ENCODE measurements at places on chromosomes 1 and 21.
A peak's percentile ranks its signal among the peaks of the same experiment; 100 is the strongest.

DNA sequence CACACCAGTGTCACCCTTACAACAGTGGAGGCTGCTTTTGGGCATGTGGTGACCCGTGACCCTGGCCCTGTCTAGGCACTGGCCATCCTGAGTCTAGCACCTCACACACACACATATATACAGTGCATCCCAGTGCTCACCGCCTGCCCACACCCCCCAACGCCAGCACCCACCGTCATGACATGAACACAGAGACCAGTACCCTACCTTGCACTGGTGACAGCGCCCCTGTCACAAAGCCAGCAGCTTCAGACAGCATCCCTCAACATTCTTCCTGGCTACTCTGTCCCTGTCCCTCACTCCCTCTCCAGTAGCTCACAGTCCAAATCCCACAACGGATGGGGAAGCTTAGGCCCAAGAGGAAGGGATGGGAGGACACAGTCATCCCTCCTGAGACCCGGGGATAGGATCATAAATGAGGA is 27.1 kb downstream of the AHDC1 start:
- no peak for DNase-seq

- peak; percentile 83 for DNase-seq
These were observed 10.0 kb upstream of the FAAP20 start for GRCh38 chr1:2204415-2205190.

- peak; percentile 28 for DNase-seq
These were observed 9.2 kb downstream of the SFT2D2 start for GRCh38 chr1:168234846-168235547.

DNA sequence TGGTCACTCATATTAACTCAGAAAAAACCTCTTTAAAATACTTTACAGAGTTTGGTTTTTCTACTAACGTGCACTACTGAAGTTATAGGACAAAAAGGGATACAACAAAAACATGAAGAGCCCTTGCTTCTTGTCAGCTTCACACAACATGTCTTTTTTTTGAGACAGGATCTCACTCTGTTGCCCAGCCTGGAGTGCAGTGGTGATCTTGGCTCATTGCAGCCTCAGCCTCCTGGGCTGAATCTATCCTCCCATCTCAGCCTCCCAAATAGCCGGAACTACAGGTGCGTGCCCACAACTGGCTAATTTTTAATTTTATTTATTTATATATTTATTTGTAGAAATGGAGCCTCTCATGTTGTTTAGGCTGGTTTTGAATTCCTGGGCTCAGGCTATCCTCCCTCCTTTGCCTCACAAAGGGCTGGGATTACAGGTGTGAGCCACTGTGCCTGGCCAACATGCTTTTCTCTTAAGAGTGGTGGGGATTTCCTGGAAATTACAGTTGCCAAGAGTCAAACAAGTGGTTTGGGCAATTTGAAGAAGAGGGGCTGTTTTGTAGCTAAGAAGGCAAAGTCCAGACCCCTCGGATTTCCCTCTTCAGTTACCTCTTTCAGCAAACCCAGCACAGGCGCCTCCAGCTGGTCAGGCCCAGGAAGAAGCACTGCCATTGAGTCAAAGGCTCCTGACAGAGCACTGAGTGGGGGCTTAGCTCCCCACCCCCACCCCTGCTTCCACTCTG is 6.4 kb upstream of the SMPDL3B start:
- DNase-seq: no peak

All from NCI-H1436 (cell line).